ENCODE measurements at places on chromosomes 11 and 22. TPM values are rescaled to one million over a fixed set of nuclear protein-coding genes. Genes with fewer than 3 reads are reported as not detected.

MPEG1 gene
- total RNA-seq = 0.64 TPM

HOATZ gene
- not detected for total RNA-seq

ADM2 gene
- total RNA-seq = 1.5 TPM

HSPA8 gene
- total RNA-seq = 748 TPM

GLYATL2 gene
- not detected for total RNA-seq

PPME1 gene
- 12.4 TPM for total RNA-seq

PANX3 gene
- total RNA-seq = not detected

Measured in CD8-positive, alpha-beta T cell (primary cell).